ENCODE measurements at places on chromosomes 3 and 15.

DNA sequence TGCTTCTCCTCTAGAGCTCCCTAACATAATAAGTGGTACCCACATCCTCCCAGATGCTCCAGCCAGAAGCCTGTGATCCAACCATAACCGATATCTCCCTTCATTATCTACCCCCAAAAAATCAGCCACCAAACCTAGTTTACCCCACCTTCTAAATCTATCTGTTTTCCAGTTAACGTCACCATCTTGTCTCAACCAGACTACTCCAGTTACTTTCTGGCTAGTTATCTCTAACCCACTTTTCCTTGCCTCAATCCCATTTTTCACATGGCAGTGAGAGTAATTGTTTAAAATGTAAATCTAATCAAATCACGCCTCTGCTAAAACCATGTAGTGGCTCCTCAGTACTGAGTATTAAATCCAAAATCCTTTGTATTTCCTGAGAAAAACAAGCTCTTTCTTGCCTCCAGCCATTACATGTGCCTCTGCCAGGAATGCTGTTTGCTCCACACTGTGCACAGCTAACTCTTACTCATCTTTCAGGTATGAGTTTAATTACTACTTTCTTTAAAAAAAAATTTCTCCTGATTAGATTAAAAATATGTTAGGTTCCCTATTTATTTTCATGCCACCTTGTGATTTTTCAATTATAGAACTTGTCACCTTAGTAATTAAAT lies 15.4 kb downstream of the CCDC54 start:
- no peak for DNase-seq

- DNase-seq, result no peak
These were observed 291.2 kb upstream of the C2CD4B start for GRCh38 chr15:62456011-62456920.

DNA sequence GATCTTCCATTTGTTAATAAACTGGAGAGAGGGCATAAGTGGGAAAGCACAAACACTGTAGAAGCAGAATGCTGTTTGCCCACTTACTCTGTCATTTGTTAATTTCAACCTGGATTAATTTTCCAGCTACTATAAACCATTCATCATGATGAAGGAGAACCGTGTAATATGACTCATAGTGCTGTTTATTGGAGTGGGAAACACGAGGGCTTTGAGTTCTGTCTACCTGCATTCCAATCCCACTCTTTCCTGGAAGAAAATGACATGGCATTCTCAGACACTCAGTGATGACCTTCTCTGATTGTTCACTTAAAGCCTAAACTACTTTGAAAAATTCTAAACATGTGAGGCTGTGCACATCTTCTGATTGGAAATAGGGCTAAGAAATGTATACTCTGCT lies 826.7 kb downstream of the AGBL1 start:
- DNase-seq, result no peak

- no peak for DNase-seq
These were observed 253.4 kb upstream of the MDFIC2 start for GRCh38 chr3:70565861-70566260.

- DNase-seq, result no peak
These were observed 45.3 kb downstream of the ADAMTS9 start for GRCh38 chr3:64642327-64643151.

DNA sequence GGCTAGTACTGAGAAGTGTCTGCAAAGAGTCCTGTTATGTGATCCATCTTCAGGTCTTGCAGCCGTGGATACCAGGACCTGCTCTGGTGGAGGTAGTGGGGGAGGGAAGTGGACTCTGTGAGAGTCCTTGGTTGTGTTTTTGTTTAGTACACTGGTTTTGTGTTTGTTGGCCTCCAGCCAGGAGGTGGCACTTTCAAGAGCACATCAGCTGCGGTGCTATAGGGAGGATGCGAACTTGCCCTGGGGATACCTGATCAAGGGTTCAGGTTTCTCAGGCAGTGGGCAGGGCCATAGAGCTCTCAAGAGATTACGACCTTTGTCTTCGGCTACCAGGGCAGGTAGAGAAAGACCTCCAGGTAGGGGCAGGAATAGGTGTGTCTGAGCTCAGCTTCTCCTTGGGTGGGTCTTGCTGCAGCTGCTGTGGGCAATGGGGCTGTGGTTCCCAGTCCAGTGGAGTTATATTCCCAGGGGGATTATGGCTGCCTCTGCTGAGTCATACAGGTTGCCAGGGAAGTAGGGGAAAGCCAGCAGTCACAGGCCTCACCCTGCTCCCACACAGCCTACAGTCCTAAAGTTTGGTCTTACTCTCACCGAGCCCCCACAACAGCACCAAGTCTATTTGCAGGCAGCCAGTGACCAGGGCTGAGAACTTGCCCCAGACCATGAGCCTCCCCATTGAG lies 132.8 kb upstream of the NPHP3 start:
- no peak for DNase-seq

DNA sequence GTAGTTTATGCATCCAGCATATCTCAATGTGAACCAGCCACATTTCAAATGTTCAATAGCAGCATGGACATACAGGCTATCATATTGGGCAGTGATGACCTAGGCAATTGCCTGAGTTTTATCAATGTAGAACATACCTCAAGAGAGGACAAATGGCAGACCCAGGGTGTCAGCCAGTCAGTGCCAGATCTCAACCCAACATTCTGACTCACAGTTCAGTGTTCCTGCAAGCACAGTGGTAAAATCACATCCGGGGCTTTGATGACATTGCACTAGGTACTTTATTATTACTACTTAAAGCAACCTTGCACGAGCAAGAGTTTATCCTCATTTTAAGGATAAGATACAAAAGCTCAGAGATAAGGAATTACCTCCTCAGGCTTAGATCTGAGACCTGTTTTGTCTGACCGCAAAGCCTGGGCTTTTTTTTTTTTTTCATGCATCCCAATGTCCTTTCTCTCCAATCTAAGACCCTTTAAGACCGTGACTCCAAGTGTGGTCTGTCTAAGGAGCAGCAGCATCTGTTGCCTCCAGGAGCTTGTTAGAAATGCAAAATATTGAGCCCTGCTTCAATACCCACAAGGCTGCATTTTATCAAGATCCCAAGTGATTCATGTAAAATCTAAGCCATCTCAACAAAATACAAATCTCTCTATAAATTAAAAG lies 60.1 kb downstream of the SLC12A1 start:
- no peak for DNase-seq

- DNase-seq, result no peak
These were observed 15.1 kb upstream of the RBP1 start for GRCh38 chr3:139554628-139555027.

DNA sequence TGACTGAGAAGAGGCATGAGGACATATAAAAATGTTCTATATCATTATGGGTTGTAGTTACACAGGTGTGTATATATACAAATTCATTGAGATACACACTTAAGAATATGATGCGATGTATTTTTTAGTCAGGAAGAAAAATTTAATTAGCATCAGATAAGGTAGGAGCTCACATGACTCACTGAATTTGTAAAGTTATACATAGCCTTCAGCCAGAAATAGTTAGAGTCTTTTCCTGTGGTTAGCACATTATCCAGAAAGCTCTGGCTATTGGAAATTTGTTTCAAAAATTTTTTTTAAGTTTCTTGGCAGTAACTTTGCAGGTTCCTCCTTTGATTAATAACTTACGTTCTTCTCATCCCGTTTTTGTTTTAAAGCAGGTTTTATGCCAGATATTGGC lies 88.6 kb downstream of the STT3B start:
- no peak for DNase-seq

- peak; percentile 43 for DNase-seq
These were observed 224.6 kb downstream of the VPS13C start for GRCh38 chr15:61835496-61836106.

- DNase-seq, result no peak
These were observed 5.4 kb upstream of the PLOD2 start for GRCh38 chr3:146166415-146166821.

GRCh38 chr3:126969586-126969985 lies 13.3 kb upstream of the PLXNA1 start:
- DNase-seq, result no peak

- no peak for DNase-seq
These were observed 89.8 kb upstream of the IGSF10 start for GRCh38 chr3:151550642-151551041.

DNA sequence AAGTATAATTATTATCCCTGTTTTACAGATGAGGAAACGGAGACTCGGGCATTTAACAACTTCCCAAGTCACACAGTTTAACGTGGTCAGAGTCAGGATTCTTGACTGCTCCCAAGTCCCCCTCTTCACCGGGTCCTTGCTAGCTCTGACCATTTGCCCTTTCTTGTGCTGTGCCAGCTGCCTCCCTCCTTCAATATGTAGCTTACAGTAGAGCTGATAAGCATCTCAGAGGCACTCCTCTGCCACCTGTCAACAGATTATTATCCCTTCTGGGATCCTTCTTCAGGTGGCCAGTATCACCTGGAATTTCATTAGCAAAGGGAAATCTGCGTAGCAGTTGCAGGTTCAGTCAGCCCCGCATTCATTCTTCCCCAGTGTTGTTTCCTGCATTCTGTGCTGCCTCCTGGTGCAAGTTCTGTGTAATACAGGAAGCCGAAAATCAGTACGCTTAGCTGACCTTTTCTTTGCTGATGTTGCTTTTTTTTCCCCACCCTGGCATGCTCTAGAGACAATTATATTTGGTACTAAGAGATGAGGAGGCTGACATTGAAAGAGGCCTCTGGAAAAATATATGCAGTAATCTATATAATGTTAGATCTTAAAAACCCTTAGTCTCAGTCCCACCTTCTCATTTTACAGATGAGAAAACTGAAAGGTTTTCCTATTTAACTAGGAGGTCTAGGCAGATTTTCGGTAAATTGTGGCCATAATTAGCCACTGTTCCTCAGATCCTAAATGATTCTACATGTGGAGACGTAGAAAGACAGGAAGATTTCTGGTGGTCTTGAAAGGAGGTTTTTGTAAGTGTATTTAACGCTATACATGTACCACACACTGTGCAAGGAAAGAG lies 24.8 kb downstream of the TMOD2 start:
- peak; percentile 56 for DNase-seq

DNA sequence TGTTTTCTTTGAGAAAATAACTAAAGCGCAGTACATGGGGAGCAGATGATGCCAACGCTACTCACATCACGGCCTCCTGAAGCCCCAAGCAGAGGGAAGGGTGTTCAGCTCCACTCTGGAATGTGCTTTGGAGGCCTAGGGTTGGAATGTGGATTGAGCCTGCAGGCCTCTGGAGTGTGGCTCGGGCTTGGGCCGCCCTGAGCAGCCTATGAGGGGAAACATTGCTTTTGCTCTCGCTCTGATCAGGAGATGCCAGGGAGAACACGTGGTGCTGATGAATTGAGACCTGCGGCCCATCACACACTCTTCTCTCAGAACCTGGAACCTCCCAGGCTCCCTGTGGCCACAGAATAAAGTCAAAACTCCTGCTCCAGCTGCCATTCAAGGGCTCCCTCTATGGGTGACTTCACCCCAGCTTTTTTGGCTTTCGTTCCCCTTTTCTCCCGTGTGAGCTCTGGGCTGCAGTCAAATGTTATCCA lies 23.3 kb downstream of the CCDC13 start:
- no peak for DNase-seq

- DNase-seq, result no peak
These were observed 43.2 kb upstream of the SPESP1 start for GRCh38 chr15:68887120-68887519.

DNA sequence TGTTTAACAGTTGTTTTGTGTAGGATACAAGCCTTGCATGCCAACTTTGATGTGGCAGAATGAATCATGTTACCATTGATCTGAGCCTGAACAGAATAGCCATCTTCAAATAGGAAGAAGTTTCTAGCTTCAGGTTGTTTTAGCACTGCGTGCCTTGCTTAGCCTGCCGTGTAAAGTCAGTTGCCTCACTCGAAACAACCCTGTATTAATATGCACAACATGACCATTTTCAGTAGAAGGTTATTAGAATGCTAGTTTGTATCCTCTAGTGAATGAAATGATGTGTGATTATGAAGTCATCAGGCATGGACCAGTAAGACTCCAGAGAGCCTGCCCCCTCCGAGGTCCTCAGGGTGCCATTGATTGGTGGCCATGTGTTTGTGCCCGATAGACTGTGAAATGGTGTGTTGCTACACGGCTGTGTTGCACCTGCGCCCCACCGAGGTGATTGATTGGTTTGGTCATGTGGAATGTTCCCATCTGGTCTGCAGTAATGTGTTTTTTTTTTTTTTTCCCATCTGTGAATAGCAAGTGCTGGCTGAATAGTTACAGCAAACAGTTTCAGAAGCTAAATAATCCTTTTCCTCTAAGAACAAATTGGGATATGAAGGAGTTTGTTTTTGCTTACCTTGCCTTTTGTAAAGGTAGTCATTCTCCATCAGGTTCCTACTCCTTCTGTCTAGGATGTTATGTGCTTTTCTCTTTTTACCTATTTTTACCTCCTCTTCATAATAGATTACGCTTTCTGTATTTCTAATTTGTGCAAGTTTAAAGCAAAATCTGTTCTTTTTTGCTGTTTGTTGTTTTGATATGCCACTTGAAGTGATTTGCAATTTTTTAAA lies 214.9 kb downstream of the TCF12 start:
- no peak for DNase-seq

GRCh38 chr3:187767266-187768012 lies 22.2 kb upstream of the BCL6 start:
- no peak for DNase-seq

DNA sequence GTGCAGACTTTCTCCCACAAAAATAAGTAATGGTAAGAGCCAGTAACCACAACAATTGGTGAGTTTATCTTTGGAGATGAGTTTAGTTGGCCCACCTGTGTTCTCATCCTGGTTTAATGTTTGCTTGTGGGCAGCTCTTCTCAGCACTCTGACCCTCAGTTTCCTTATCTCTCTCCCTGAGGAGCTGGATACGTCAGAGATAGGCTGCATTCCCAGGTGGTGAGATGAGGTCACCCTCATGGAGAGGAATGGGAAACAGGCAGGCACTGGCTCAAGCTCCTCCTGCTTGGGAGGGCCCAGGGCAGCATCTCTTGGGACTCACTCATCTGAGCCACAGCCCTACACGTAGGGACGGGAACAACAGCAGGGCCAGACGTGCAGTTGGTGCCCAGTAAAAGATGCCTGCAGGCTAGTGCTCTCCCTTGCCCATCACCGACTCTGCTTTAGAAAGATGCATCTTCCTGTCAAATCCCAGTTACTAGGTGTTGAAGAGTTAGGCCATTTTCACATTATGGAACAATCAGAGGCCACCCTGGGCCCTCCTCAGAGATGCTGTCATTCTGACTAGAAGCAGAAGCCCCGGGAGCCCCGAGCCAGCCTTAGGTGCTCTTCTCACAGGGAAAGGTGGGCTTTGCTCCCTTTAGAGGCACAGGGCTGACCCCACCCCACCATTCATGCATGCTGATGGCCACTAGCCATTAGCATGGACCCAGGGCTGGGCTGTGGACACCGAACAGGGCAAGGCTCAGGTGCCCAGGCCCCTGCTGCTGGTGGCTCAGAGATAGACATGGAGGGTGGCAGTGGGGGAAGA lies 59.7 kb downstream of the GRIP2 start:
- DNase-seq, result no peak

DNA sequence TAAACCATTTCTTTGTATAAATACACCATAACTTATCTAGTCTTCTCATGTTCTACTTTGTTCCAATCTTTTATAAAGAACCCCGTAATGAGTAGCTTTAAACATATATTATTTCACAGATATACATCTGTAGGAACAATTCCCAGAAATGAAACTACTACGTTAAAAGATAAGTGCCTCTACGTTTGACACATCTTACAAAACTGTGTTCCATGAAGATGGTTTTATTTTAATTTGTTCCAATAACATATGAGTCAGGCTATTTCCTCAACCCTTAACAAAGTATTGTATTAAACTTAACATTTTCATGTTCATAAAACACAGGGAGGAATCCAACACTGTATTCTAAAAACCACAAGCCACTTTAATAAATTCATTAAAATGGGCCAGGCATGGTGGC lies 52.9 kb downstream of the TRPM7 start:
- DNase-seq, result no peak

- no peak for DNase-seq
These were observed 31.4 kb upstream of the TIPARP start for GRCh38 chr3:156642750-156643728.

Measured in Panc1 (cell line).